A549 treated with DMSO at 1 μM for 4 hours (cell line): ENCODE measurements at places on chromosomes 6 and 20. TPM values are rescaled to one million over a fixed set of nuclear protein-coding genes. Genes with fewer than 3 reads are reported as not detected.

Gene MEI4
- not detected in 5 replicates for total RNA-seq

Gene KCNK15
- 0.57 to 0.85 TPM (median 0.69 TPM) in 5 replicates for total RNA-seq

Gene VSX1
- total RNA-seq, result 0.43 to 1.2 TPM (median 1.0 TPM) in 5 replicates

Gene GHRH
- not detected in 5 replicates for total RNA-seq

Gene NUDT3
- 6.3 to 8.9 TPM (median 6.6 TPM) in 5 replicates for total RNA-seq
